NCI-H446 (cell line): ENCODE measurements at places on chromosomes 4 and X.

DNA sequence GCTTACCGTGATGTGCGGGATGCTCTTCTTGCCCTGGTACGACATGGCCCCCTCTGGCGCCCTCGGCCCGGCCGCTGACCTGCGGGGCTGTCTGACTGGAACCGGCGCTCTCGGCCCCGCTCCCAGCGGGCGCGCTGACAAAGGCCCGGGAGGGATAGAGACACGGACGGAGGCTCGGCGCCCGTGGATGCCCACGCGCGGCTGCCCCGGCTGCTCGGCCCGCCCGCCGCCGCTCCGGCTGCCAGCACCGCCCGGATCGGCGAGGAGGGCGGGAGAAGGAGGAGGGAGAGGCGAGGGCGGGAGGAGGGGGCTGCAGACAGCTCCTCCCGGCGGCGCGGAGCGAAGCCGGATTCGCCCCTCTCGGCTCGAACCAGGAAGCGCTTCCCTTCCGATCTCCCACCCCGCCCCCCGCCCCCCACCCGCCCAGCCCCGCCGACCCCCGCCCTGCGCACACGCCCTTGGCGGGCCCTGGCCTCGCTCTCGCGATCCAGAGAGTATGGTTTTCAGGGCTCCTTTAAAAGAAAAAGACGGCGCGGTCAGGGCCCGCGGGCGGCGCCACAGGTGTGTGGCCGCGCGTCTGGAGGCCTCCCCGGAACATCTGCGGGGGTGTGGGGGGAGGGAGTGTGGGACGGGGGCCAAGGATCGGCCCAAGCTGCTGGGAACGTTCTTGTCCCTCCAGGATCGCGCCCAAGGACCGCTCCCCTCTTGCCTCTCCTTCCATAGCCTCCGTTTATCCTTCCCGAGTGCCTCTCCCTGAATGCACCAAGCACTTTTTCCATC lies 4.5 kb downstream of the CRMP1 start:
- DNase-seq = peak; percentile 38

DNA sequence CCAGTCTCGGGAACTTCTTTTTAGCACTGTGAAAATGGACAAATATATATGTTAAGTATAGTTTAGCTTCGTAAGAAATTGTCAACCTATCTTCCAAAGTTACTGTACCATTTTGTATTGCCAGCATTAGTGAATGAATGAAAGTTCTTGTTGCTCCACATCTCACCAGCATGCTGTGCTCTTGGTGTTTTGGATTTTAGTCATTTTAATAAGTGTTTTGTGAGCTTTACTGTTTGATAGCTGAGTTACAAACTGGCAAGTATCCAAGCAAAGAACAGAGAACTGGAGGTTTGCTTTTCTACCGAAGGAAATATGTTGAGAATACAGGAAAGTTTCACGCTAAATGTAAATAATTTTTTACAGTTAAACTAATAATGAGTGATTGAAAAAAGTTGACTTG lies 33.0 kb downstream of the SNCA start:
- no peak for DNase-seq

GRCh38 chrX:127259742-127260141 lies 440.2 kb downstream of the PRR32 start:
- DNase-seq = no peak

GRCh38 chr4:87799301-87800113 lies at the start of gene IBSP:
TSS of gene IBSP (plus strand) at chr4:87799554. CDS start at chr4:87802362, 2,808 bp downstream.
- no peak for DNase-seq

DNA sequence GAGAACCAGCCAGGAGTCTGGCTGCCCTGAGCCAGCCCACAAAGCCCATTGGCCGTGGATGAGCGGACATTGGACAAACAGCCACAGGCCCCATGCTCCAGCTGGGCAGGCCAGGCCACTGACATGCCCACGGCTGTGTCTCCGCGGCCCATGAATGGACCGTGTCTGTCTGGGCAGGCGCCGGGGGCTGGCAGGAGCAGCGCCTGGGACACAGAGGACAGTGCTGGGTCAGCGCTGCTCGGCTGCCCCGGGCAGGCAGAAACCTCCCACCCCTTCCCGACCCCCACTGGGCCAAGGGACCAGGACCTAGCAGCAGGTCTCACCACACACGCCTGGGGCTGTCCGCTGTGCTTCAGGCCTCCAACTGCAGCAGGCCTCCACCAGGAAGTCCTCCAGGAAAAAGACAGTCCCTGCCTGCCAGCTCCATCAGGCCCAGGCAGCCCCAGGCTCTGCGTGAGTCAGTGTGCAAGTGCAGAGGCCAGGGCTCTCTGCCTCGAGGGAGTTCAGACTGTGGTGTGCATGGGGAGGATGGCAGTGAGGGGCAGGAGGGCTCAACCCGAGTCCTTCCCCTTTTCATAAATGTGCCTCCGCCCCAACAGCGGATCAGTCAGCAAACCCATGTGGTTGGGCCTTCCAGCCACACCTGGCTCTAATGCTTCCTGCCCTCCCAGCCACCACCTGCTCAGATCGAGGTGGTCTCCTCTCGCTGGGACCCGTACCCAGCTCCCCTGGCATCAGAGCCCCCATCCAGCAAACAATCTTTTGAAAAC lies 17.2 kb upstream of the FGFR3 start:
- DNase-seq = no peak

- DNase-seq = no peak
These were observed 54.7 kb downstream of the RBPJ start for GRCh38 chr4:26375551-26375950.

DNA sequence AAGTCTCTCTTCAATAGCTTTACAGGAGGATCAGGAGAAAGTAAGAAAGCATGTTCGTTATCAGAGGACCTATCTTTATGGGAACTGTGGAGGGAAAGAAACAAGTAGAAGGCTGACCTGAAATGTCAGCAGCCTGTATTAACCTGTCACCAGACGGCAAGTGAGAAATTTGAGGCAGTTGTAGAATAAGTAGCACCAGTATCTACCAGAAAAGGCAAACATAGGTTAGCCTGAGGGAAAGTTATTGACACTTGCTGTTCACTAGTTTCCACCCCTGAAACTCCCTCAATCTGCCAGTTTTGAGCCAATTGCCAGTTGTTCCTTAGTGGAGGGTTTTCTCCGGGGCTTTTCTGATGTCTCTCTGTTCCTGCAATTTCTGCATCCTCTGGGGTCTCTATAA lies 36.4 kb downstream of the ZNF81 start:
- no peak for DNase-seq

DNA sequence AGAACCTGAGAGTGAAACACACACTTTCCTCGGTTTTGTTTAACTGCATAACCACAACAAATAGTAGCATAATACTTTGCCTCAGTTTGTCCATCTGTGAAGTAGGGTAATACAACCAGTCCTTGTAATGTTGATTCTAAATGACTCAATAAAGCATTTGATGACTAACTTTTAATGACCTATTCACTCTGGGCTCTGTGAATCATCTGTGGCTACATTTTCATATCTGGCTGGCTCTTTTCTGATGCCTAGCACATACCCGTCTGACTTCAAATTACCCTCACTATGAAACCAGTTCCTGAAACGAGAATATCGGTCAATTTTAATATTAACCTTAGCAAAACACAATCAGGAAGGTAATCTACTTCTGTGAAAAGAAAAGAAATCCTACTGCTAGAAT lies 151.0 kb downstream of the SH2D1A start:
- no peak for DNase-seq

DNA sequence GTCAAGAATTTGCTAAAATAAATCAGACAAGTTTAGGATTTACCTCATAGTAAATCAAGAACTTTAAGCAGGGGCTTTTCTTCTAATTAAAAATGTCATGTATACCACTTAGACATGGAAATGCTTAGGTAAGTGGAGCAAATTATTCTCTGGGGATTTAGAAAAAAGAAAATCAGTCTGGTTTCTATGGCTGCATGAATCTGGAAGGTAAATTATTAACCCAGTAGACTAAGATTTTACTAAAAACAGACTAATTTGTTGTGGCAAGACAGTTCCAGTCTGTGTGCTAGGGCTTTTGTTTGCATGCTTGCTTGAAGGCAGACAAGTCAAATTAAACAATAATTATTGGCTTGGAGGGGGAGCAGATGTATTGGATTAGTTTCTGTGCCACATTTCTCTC lies 140.6 kb downstream of the TBL1X start:
- no peak for DNase-seq

DNA sequence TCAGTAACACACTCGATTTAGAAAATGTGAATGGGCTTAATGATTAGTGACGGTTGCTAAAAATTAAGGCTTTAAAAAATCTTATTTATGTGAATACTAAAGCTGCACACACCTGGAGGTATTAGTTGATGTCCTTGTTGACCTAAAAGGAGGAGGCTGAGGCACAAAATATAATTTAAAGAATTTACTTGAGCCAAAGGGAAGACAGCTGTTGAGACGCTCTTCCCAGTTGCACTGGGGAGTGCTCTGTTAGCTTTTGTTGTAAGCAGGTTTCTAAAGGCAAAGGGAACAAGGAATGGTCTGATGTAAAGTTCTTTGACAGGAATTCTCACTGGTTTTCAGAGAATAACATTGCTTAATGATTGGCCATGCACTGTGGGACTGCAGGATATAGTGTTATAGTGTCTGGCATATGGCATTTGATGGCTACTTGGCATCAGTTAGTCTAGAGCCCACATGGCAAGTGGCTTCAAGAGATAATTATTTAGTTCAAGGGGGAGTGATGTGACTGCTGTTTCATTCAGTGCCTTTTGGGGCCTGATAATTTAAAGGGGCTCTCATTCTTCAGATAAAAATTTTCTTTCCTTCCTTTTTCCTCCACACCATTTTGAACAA lies 30.8 kb upstream of the PGM2 start:
- DNase-seq = no peak

DNA sequence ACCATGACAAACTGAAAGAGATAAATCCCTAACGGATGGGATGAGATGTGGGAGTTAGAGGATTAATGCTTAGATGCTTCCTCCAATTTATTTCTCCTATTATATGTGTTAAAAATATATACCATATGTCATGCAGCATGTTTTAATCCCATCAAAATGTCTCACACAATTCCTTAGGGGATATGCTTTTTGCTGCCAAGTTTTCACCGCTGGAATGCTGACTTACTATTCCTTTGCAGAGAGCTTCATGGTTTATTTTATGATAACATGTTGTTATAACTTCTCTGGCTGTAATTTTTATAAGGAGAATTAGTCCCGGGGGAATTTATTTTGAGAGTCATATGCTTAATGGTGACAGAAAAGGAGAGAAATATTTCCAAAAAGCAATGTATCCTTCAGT lies 670.3 kb downstream of the IL1RAPL1 start:
- DNase-seq = no peak

GRCh38 chr4:111854494-111855087 lies 290.7 kb upstream of the FAM241A start:
- DNase-seq = peak; percentile 10

- no peak for DNase-seq
These were observed 9.5 kb downstream of the NAF1 start for GRCh38 chr4:163157157-163157556.

DNA sequence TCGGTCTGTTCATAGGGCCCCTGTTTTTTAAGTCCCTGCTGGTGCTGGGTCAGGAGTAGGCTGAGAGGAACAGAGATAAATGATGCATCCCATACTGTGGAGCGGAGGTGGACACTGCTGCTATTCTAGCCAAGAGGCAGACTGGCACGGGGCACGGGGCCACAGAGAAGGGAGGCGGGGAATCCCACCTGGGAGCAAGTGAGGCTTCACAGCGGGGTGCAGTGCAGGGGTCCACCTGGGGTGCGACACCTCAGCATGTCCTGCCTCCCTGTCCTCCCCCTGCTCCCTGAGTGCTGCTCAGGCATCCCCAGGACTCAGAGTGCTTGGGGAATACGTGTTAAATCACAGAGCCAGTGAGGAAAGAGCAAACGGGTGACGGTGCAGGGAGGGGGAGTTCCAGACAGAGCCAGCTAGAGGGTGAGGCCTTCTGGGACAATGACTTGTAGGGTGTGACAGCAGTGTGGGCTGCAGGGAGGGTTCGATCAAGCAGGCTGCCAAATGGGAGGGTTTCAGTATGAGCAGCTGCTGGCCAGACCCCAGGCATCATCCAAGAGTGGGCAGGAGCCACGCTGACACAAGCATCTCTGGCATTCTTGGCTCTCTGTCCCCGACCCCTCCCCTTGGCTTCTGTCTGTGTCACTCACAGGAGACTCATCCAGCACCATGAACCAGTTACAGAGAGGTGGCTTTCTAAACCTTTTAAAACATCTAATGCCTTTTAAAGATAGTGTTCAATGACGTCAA lies 13.7 kb upstream of the HTRA3 start:
- peak; percentile 64 for DNase-seq

DNA sequence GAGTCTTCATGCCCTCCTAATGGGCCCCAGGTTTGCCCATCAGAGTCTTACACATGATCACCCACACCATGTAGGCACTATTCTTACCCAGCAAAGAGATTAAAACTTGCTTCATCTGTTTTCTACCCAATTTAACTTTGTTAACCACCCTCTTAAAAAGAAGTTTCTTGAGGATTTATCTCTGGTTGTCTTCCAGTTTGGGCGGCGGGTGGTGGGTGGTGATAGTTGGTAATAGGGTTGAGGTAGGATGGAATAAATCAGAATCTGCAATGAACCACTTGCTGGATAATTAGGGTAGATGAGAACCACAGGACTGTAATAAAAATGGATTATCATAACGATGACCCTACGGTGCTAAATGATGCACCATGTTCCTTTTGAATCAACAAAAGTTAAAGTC lies 30.9 kb downstream of the GALNT7 start:
- DNase-seq = no peak

DNA sequence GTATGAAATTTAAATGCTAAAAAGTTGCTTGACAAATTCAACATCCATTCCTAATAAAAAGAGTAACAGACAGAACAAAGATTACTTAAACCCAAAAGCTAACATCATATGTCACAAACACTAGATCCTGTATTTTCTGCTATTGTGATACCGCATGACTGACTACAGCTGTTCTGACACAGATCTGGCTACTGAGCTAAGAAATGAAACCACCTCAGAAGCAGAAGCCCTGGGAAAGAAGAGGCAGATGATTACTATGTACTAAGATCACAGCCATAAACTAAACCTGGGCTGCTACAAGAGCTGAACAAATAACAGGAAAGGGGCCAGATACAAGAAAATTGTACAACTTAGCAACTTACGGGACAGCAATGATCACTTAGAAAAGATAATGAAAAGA lies 9.4 kb downstream of the LETM1 start:
- no peak for DNase-seq

- no peak for DNase-seq
These were observed 17.5 kb upstream of the JAKMIP1 start for GRCh38 chr4:6217716-6218381.

DNA sequence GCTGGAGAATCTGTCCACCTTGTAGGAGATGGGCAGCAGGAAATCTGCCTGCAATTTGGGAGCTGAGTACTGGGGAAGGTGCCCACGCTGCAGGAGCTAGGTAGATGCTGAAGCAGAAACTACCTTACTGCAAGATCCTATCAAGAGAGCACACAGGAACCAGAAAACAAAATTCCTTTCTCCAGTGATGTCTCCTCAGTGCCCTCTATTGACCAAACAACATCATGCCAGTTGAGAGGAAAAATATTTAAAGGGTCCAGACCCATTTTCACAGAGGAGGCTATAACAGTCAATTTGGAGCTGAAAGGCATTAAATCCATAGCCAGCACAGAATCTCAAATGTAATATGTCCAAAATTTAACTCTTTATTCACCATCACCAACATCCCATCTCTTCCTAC lies 406.8 kb downstream of the SLITRK2 start:
- no peak for DNase-seq
